ENCODE measurements at places on chromosomes 13 and 19.

GRCh38 chr13:113972451-113973217 lies 1.2 kb downstream of the C13orf46 start:
- no peak for DNase-seq

- DNase-seq: no peak
Measured at GRCh38 chr13:113536461-113537110, 46.1 kb upstream of the DCUN1D2 start.

DNA sequence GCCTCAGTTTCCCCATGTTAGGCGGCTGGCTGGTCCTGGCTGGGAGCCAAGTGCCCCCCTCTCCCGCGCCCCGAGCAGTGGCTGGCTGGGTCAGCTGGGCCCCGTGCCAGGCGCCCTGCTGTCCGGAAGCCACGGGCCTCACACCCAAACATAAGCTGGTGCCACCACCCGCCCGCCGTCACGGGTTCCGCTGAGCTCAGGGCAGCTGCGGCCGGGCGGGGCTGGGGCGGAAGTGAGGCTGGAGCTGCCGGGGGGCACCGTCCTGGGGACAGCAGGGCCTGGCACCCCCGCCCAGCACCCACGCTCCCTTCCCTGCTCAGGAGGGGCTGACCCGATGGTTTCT lies 19.3 kb downstream of the HCN2 start:
- DNase-seq: no peak

DNA sequence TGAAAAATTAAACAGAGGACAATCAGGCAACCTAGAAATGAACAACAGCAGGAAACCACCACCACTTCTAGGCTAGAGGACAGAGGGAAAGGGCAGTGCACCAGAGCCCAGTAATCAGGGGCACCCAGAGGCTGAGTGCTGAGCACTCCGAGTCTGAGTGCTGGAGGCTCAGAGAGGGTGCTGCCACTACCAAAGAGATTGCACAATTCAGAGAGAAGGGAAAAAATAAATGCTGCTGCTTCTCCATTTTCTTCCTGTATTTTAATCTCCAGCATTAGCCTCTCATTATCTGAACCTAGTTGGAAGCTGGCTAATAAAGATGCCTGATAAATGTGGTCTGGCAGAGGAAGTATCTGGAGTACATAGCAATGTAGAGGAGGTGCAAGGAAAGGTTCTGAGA lies 11.8 kb upstream of the ZNF175 start:
- DNase-seq: no peak

DNA sequence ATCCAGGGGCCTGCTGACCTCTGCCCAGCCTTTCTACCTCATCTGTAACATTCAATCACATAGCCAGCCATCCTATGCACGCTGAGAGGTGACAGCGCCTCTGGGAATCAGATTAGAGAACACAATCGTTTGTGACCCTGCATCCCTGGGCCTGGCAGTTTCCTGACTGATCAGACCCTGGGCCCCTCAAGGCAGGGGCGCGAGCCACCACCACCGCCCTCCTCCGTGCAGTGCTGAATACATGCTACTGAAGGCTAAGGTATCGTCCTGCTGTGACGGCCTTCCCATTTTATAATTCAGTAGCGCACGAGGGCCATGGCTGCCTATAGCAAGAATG lies 1.3 kb downstream of the TMTC4 start:
- no peak for DNase-seq

DNA sequence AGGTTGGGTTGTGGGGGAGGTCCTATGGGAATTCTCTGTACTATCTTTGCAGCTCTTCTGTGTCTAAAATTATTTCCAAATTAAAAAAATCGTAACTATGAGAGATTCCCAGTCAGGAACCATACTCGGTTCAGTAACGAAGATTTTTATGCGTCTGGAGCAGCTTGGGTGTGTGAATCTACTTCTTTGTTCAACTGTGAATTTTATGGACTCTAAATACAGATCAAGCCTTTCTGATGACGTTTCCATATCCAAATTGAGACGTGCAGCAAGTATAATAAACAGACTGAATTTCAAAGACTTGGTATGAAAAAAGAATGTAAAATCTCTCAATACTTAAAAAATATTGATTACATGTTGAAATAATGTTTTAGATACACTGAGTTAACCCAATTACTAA lies 30.9 kb downstream of the MLLT1 start:
- DNase-seq: no peak

DNA sequence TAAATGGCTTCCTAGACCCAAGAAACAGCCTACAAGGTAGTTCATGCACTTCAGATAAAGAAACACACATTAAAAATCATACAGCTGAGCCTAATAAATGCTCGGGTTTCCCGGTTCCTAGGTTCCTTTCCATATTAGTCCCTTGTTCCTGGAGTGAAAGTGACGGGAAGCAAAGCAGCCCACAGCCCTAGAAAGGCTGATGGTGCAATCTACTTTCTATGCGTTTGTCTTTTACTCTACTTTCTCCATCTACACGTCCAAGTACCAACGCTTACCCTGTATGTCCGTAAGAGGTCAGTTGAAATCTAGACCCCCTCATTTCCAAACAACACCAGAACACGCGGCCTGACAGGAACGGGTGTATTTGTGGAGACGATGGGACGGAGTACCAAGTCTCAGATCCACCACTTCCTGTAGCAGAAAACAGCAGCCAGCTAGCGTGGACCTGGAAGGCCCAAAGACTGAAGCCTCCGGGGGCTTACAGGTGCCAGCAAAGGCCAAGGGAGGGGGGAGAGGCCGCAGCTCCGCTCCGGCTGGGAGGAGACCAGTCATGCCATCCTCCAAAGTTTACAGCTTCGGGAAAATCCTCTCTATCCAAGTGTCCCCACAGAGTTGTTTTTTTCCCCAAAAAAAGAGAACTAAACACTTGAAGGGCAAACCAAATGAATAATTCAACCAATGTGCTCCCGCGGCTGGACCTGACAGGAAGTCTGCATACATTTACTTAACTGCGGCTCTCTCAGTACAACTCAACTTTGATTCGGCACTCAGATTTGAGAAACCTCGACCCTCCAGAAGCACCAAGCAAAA lies 34.1 kb downstream of the STK24 start:
- DNase-seq: no peak

DNA sequence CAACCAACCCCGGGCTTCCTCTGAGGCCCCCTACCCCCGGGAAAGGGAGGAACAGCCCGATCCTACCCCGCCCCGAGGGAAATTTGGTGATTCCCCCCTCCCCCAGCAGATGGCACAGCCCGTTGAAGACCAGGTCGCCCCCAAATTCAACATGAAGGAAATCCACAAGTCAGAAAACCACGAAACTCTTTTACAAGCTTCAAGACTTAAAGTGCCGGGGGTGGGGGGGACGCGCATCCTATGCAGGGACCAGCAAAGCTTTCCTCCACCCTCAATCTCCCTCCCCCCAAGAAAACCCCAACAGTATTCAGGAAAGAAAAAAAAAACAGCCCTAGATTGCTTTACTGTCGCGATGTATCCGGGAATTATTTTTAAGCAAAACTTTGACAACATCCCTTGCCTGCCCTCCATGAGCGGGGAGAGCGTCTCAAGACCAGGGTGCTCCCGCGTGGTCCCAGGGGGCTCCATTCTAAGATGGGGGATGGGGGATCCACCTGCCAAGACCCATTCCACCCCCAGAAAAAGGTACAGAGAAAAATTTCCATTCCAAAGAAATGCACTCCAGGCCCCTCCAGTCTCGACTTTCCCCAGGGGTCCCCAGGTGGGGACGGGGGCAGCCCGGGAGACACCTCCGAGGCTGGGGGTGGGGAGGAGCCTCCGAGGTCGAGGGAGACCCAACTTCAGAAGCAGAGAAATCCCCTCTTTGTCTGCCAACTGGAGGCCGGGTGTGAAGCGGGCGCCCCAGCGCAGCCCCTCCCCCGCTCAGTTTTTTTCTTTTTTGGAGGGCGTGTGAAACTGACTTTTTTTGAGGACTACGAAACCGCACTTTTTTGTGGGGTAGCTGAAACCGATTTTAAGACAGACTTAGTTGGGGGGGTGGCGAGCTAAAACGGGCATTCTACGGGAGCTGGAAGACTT lies 1.5 kb downstream of the TCF3 start:
- DNase-seq: no peak

DNA sequence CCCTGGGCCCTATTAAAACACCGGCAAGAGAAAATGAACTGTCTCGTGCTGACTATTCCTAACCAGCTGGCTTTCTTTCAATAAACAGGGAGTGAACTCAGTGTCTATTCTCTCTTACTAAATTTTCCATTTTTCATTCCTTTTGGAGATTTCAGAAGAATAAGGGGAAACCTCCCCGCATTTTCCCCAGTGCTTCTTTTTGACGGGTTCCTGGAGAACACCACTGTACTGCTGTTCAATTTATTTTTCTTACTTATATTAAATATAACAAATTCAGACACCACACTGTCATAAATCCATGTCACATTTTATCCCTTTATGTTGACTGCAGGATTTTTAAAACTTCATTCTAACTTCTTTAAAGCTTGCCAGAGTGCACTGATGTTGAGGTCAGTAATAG lies 75.8 kb downstream of the DCLK1 start:
- no peak for DNase-seq

GRCh38 chr13:50512474-50513299 lies 330.8 kb downstream of the DLEU7 start:
- peak; percentile 56 for DNase-seq

GRCh38 chr19:13017306-13018034 lies 22.2 kb downstream of the NFIX start:
- DNase-seq: no peak

GRCh38 chr13:79423340-79423739 lies 17.3 kb upstream of the RBM26 start:
- no peak for DNase-seq

- DNase-seq: no peak
Measured at GRCh38 chr13:27774651-27775050, 17.6 kb upstream of the GSX1 start.

GRCh38 chr13:25874064-25874737 lies 177.6 kb downstream of the SHISA2 start:
- DNase-seq: no peak

- no peak for DNase-seq
Measured at GRCh38 chr19:13842291-13843103, 34.4 kb upstream of the NANOS3 start.

- DNase-seq: peak; percentile 19
Measured at GRCh38 chr13:97659602-97660001, 225.6 kb downstream of the RAP2A start.

DNA sequence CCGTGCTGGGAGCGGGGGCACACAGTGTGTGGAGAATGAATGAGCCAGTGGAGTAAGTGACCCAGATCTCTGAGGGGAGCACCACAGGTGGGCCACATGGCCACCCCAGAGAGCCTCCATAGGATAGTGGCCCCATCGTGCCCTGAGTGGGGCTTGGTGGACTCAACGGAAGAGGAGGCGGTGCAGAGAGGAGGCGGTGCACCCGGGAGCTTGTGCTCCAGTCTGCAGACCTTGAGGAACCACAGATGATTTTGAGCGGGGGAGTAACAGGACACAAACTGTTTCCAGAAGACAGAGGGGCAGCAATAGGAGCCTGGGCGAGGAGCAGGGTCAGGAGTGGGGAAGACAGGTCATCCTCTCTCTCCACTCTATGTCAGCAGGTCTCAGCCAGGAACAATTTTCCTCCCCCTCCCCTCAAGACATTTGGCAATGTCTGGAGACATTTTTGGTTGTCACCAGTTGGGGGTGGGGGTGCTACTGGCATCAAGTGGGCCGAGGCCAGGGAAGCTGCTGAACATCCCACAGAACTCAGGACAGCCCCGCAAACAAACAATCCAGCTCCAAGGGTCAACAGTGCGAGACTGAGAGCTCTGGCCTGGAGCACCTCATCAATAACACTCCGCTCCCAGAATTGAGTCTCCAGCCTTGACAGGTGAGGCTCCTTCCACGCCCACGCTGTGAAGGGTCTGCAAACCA lies 182.2 kb downstream of the USP12 start:
- DNase-seq: no peak

GRCh38 chr13:53415135-53415534 lies 386.5 kb downstream of the OLFM4 start:
- DNase-seq: no peak

DNA sequence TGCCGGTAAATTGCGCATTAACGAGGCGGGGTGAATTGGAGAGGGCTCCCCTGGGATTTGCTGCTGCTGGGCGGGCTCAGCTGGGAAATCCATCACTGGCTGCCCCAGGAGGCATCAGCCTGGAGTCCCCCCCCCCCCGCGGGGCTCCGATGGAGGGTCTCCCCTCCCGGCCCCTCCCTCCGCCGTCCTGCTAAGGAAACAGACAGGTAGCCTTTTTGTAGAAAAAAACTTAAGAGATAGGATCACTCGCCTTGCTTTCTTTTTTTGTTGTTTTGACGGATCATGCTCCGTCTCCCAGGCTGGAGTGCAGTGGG lies 6.8 kb downstream of the TLE6 start:
- DNase-seq: no peak

DNA sequence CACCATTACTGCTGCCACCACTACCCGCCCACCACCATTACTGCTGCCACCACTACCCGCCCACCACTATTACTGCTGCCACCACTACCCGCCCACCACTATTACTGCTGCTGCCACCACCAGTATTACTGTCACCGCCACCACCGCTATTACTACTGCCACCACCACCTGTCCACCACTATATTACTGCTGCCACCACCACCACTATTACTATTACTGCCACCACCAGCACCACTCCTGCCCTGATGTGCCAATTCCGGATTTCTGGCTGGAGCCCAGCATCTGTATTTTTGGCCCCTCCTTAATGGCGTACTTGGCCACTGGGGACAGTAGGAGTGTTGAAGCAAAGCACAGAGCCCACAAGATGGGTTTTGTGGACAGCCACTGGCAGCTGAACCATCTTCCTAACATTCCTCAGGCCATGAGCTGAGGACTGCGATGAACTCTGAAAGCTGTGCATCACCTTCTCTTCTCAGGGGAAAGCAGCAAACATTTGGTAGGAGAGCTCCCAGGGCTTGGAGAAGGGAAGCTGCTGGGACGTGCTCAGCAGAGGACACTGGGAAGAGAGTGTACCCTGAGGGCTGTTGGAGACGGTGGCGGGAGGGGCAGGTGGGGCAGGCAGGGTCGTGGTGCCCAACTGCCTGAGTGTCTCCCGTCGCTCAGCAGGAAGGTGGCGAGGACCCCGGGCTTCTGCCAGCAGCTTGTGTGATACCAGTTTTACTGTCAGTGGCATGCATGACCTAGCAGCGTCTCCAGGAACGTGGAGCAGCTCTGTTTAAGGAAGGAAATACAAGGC lies 23.0 kb downstream of the CUL4A start:
- DNase-seq: no peak

- no peak for DNase-seq
Measured at GRCh38 chr13:51231456-51231855, 9.3 kb downstream of the FAM124A start.

- DNase-seq: no peak
Measured at GRCh38 chr13:26219726-26220125, 2.4 kb downstream of the RNF6 start.

- DNase-seq: no peak
Measured at GRCh38 chr19:44573183-44573582, 40.2 kb upstream of the IGSF23 start.

GRCh38 chr19:39506944-39507714 lies 7.8 kb upstream of the SELENOV start:
- DNase-seq: peak; percentile 78

- no peak for DNase-seq
Measured at GRCh38 chr13:72163678-72164077, 296.7 kb upstream of the DACH1 start.

All from large intestine (tissue), 12 donors.